ENCODE measurements at places on chromosomes 5 and 9.

- peak; percentile 16 for DNase-seq
These were observed 78.8 kb downstream of the GIN1 start for GRCh38 chr5:103041071-103041676.

DNA sequence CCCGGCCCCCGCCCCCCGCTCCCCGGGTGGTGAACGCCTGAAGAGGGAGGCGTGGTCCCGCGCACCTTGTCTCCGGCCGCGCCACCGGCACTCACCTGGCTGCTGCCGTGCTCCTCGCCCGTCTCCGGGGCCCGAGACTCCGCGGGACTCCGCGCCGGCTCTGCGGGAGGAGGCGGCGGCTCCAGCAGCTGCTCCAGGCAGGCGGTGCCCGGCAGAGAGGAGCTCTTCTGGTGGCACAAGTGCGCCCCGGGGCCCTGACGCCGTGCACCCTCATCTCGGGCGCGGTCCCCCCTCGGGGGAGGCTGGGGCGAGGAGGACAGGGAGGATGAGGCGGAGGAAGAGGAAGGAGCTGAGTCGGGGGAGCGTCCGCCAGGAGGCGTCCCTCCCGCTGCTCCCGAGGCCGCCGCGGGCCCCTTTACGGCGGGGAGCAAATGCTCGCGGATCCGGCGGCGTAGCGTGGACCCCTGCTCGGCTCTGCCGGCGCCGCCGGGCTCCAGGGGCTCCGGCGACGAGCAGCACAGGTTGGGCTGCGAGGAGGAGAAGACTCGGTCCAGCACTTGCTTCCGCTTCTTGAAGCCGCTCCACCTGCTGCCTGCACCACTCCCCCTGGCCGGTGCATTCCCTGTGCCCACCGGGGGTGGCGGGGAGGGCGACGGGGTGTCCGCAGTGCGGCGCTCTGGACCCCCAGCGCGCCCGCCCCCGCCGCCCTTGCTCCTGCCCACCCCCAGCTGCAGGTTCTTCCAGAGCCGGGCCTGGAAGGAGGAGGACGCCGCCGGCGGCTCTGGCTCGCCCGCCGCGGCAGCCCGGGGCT, 928 bp downstream of the MCTP1 start:
- DNase-seq = peak; percentile 79

DNA sequence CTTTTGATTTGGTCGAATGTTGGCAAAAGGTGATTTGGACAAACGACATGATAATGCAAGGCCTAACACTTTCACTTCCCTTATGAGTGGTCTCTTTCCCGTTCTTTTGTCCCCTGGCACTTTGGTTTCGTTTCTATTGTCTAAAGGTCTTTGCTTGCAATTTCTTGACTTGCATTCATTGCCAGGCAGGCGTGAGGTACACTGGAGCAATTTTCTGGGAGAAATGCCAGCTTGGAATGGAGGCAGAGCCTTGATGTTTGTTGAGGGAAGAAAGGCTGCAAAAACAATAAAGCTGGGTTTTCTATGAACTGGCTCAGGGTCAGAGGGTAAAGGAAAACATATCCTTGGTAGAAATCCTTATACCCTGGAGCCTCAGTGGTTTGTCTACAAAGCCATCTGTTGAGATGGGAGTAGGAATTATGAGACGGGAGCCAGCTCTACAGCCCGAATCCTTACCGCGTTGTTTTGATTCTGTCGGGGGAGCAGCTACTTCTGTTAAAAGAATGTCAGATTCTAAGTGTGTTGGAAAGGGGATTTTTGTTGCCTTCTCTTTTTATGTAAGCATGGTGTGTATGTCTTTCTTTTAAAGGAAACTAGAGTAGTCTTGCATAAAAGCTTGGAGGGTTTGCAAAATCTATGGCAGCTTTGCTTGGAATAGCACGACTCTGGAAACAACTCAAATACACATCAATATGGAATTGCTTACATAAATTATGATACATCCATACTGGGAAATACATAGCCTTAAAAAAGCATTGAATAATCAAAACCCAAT, 158.9 kb downstream of the RMI1 start:
- DNase-seq = no peak

DNA sequence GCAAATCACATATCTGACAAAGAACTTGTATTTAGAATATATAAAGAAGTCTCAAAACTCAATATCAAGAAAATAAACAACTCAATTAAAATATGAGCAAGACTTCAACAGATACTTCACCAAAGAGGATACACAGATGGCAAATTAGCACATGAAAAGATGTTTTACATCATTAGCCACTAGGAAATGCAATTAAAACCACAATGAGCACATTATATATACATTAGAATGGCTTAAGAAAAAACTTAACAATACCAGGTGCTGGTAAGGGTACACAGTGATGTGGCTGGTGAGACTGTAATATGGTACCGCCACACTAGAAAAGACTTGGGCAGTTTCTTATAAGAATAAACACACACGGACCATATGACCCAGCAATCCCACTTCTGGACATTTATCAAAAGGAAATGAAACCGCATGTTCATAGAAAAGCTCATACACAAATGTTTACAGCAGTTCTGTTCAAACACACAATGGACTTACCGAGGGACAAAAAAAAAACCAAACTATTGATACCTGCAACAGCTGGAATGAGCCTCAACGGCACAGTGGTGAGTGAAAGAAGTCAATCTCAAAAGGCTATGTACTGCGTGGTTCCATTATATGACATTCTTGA, 27.6 kb downstream of the SEMA4D start:
- no peak for DNase-seq

DNA sequence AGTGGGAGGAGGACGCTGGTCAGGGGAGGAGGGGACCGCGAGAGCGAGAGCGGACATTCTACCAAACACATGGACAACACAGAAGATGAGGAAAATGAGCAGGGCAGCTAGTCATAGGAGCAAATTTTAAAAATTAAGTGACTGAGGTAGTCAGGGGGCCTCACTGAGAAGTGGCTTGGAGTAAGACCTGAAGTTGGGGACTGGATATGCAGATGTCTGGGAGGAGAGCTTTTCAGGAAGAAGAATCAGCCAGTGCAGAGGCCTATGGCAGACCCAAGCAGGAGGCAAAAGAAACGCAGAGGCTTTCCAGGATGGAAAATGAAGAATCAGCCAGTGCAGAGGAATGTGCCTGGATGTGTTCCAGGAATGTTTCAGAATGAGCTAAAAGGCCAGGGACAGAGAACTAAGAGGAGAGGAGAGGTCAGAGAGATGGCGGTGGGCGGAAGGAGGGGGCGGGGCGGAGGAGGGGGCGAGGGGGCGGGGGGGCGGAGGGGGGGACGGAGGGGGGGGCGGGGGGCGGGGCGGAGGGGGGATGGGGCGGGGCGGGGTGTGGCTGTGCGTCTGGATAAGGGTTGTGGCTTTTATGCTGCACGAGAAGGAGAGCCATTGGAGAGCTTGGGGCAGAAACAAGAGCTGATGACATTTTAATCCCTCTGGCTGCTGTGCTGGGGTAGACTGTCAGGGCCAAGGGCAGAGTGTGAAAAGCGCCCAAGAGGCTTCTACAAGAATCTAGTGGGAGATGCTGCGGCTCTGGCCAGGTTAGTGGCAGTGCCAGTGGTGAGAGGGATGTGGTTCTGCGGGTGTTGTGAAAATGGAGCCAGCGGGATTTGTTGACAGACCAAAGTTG, 129.6 kb downstream of the KCNIP1 start:
- DNase-seq = no peak

- DNase-seq = no peak
These were observed 114.3 kb downstream of the STARD4 start for GRCh38 chr5:111398013-111398412.

Measured in GM20000 (cell line).